ENCODE measurements at places on chromosomes 5 and 9.

DNA sequence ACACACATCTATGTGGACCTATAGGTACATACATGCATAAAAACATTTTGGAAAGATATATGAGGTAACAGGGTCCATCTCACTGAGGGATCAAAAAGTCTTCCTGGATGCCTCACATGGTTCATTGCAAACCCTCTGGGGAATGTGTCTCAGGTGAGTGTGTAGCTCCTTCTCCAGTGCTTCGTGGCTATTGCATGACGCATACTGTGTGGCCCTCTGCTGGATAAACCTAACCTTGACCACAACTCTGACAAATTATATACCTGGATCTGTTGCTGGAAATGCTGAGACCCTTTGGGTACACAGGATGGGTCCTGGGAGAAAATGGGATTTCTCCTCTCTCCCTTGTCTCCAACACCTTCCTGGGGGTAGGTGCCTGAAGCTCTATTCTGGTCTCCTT is 91.9 kb downstream of the JAKMIP2 start:
- no peak for DNase-seq

GRCh38 chr9:131275332-131276093 is 797 bp downstream of the FAM78A start:
- DNase-seq, result no peak

DNA sequence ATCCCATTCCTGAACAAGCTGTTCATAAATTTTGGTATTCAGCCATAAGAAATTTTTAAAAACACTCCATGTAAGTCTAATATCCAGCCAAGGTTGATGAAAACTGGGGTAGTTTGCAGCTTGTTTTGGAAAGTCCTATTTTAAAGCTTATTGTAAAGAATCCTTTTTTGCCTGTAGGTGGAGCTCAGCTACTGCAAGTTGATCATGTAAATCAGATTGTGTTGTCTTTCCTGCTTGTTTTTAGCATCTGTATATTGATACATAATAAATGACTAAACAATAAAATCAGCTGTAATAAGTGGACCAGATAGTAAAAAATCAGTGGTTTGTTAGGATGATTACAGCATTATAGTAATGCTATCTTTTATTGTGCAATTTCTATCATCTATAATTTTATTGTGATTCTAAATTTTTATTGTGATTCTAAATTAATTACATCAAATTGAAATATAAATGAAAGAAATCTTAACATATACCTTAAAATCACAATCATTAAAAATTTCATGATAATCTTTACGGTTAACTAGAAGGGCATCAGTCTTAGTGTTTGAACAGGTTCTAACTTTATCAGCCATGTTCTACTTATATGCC is 42.4 kb downstream of the CWC27 start:
- no peak for DNase-seq

DNA sequence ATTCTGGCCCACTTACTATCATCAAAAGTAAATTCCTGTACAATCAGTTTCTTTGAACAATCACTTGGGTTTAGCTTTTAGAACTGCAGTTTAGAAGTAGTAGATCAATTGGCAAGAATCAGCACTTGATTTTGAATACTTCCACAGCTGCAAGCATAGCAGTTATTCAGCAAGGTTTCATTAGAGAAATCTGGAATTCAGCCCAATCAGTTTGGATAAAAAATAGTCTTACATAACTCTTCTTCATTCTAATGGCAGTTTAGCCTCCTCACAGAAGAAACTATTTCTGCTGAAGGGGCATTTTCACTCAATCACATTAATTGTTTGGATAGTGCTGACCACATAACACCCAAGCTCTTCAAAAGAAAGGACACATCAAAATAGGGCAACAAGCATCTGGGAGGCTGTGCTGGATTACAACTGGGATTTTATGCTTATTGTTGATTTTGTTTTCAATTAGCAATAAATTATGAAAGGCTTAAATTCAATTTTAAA is 336.2 kb upstream of the PDE4D start:
- no peak for DNase-seq

GRCh38 chr9:135480071-135480939 is 723 bp downstream of the PPP1R26 start:
- DNase-seq, result no peak

- no peak for DNase-seq
Measured at GRCh38 chr5:6759401-6759800, 46.2 kb downstream of the TENT4A start.
